ENCODE measurements at places on chromosomes 1 and 21.

DNA sequence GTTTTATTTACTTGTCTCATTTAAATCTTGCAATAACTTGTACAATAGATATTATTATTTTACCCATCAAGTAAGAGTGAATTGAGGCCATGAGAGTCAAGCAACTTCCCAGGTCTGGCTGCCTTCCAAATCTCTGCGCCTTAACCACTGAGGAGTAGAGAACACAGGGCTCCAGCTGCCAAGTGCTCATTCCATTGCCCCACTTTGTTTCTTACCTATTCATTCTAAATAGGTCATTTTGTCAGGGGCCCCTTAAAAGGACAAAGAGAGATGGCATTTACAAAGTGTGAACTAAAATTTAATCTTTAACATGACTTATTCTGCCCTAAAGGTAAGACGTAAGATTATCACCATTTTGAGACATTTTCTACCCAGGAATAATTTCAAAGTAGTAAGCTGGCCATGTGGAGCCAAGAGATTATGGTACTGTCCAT lies 3.5 kb downstream of the PPP1R15B start:
- peak; percentile 32 for DNase-seq

DNA sequence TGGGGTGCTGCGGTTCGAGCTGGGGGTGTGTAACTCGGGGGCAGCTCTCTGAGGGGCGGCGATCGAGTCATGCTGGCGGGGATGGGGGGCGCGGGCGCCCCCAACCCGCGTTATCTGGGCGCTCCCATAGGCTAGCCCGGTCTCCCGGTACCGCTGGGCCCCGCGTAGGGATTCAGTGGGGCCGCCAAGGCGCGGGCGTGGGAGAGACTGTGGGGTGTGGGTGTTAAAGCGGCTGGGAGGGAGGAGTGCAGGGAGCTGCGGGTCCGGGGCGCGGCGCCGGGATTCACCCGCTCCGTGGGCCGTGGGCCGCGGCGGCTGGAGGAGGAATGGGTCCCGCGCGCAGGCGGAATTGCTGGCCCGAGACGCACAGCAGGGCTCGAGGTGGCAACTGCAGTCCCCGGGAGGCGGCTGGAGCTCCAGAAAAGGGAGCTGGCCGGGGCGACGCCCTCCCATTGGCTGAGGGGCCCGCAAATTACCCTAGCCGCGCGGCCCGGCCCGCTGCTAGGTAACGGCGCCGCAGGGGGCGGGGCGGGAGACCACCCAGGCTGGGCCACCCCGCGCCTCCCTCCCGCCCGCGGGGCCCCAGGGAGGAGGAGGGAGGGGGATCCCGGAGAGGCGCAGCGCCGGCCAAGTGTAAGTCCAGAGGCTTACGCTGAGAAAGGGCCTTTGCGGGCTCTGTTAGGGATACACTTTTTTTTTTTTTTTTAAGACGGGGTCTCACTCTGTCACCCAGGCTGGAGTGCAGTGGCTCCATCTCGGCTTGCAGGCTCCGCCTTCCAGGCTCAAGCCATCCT lies at the start of gene PTCH2:
PTCH2 (minus strand) TSS at position 392 of the 794 bp plus-strand sequence; CDS start at position 71, 321 bp downstream.
- peak; percentile 33 for DNase-seq

- DNase-seq, result peak; percentile 45
Measured at GRCh38 chr1:23799570-23800399, 769 bp downstream of the GALE start.

DNA sequence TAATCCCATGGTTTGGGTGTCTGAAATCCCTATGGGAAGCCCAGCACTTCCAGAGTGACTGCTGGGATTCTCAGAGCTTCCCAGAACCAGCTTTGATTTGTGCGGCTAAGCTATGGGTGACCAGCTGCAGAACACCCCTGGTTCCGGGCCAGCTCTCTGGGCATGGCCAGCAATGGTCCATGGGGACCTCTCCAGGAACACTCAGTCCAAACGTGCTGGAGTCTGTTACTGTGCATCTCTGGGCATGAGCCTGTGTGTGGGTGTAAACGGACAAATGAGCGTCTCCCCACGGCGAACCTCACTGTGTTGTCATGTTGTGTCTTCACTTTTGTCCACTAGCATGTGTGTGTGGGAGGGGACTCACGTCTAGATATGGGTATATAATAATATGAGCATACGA lies 54.4 kb downstream of the MAB21L3 start:
- no peak for DNase-seq

- no peak for DNase-seq
Measured at GRCh38 chr1:5981009-5981380, 11.2 kb downstream of the NPHP4 start.

DNA sequence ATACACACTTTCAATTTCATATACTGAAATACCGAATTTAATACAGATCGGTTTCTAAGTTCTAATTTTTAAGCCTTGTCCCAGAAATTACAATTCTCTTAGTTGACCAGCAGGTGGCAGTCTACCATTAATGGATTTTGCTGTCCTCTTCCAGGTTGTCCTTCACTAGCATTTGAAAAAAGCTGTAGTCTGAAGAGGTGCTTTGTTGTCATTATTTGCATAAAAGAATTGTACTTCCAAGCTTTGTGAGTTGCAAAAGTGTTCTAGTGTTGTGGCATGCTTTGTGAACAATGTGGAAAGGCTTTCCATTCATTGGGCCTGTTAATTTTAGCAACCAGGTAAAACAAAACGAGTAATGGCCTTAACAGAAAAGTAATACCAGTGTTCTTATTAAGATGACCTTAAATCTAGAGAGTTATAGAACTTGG lies 193.6 kb downstream of the RPS6KC1 start:
- DNase-seq, result no peak

- peak; percentile 55 for DNase-seq
Measured at GRCh38 chr1:154329152-154329521, 3.8 kb downstream of the ATP8B2 start.

- no peak for DNase-seq
Measured at GRCh38 chr1:111943066-111943465, 46.4 kb downstream of the KCND3 start.

DNA sequence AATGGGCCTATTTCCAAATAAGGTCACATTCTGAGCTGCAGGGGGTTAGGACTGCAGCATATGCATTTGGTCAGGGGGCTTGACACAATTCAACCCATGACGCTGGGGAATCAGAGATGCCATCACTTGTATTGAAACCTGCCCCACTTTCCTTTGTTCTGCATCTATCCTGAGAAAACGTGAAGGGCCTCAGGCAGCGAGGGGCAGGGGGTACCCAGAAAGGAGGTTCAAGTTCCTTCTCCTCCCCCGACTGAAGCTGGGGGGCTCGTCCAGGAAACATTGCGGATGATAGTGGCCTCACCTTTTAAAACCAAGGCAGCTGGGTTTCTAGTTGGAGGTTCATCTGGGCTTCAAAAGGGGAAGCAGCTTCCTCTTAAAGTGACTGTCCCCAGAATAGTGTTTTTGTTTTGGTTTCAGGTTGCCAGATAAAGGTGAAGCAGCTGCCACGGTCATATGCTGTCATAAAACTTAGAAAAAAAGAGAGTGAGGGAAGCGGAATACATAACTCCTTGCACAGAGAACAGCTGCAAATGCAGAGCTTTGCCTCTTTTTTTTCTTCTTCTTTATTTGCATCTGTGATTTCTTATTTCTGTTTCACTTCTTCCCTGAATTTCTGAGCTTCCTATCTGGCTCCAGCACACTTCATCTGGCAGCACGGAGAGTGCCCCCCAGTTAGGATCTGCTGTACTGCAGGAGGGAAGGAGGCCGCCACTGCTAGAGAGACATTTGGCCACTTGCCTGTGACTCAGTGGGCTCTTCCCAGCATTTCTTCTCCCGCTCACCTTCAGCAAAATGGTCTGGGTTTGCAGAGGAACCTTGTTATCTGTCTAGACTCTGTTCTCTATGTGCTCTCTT lies 142.0 kb downstream of the AJAP1 start:
- no peak for DNase-seq

GRCh38 chr1:62962901-62963776 lies 179.2 kb downstream of the ATG4C start:
- DNase-seq, result no peak

DNA sequence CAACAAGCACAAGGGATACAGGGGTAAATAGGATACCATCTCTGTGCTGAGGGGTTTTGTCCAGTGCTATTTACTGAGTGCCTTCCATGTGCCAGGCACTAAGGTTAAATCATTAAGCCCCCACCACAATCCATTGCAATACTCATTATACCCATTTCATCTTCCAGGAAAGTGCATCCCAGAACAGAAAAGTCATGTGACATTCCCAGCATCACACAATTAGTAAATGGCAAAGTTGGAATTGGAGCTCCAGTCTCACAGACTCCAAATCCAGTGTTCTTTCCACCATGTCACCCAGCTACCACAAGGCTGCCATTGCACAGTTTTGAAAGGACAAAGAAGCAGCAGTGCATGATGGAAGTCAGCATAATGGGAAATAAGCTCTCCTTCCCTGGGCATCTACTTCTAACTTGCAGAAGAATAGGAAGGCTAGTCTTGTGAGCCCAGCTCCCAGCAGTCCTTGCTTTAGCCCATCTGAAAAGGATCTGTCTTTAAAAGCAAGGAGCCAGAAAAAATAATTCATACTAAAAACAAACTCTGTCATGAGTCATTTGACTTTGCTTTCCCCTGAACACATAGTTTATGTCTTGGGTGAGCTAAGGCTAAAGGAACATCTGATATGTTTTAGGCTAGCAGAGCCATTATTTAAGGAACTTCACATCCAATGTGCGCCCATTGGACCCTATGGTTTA lies 111.4 kb upstream of the HOOK1 start:
- no peak for DNase-seq

- no peak for DNase-seq
Measured at GRCh38 chr1:62625415-62625814, 28.1 kb downstream of the ANGPTL3 start.

GRCh38 chr21:27528697-27529096 lies 561.8 kb upstream of the ADAMTS5 start:
- DNase-seq, result no peak

DNA sequence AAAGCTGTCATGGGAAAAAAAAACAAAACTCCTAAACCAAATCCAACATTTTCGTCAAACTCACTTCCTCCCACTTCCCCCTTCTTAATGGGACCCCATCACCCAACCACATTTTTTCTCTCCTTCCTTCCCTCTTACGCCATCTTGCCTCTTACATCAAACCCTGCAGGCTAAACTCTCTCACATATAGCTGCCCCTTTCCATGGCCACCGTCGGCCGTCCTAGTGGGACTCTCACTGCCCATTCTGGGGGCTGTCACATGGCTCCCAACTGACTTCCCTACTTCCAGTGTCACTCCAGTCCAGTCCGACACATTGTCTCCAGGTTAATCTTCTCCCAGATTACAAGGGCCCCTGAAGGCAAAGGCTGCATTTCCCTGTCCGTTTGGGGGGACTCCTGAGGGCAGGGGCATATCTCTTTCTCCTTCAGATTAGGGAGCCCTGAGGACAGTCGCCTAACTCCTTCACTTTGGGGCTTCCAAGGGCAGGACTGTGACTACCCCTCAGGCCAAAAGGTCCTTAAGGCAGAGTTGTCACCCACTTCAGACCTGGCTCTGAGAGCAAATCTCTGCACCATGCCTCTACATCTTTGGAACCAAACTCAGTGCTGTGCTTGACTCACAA lies 658 bp downstream of the UBXN11 start:
- DNase-seq, result no peak

DNA sequence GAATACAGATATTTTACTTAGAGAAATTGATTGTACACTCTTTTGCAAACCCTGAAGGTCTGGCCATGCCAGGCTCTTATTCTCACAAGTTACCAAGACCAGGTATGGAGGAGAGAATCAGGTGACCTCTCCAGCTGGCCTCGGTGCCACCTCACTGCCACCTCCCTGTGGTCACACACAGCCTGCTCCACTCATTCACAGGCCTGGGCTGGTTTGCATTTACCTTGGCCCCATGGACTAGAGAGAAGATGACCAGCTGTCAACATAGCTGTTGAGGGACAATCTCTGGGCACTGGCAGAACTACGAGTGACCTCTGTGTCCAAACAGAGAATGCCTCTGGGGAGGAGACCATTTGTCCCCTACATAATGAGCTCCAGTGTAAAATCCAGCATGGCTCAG lies 291.2 kb upstream of the RUNX1 start:
- DNase-seq, result no peak

- DNase-seq, result no peak
Measured at GRCh38 chr1:110657351-110657750, 17.4 kb downstream of the KCNA3 start.

- DNase-seq, result no peak
Measured at GRCh38 chr1:46522969-46523320, 28.5 kb downstream of the KNCN start.

DNA sequence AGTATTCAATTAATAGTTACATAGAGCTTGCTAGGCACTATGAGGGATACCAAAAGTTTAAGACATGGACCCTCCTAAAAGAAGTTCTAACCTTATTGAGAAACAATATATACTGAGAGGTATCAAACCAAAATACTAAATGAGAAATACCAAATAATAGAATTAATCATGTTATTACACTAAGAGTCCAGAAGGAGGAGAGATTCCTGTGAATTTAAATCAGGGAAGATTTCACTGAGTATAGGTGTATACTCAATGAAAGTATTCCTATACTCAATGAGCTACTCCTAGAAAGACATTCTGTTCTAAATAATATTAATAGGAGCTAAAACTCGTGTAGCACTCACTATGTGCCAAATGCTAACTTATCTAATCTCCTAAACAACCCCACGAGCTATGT lies 9.4 kb downstream of the CR1L start:
- no peak for DNase-seq

DNA sequence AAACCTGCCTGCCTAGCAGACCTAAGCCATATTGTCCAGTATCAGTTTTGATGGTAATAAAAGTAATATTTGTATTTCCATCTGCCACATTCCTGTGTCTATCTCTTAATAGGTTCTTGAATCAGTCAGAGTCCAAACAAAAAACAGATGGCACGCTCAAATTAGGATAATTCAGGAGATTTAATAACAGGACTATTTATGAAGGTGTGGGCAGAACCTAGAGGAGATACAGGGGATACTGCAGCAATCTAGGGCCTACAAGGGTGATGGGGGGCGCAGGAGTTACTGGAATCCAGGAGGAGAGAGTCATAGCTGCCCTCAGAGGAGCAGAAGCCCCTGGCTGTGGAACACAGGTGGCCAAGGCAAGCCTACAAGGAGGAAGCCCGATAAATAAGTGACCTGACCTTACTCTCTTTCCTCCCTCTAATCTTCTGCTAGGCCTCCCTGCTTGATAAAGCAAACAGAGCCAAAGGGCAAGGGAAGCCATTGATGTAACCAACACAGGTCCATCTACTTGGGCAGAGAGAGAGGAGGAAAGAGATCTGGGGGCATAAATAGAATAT lies 11.9 kb upstream of the HYI start:
- no peak for DNase-seq

All from anterior cingulate cortex (tissue), 58 donors.